ENCODE measurements at places on chromosomes 1 and 21.

GRCh38 chr1:151918156-151918555 is 8.8 kb upstream of the THEM4 start:
- no peak for DNase-seq

GRCh38 chr1:229537894-229538293 is 20.6 kb downstream of the ABCB10 start:
- no peak for DNase-seq

DNA sequence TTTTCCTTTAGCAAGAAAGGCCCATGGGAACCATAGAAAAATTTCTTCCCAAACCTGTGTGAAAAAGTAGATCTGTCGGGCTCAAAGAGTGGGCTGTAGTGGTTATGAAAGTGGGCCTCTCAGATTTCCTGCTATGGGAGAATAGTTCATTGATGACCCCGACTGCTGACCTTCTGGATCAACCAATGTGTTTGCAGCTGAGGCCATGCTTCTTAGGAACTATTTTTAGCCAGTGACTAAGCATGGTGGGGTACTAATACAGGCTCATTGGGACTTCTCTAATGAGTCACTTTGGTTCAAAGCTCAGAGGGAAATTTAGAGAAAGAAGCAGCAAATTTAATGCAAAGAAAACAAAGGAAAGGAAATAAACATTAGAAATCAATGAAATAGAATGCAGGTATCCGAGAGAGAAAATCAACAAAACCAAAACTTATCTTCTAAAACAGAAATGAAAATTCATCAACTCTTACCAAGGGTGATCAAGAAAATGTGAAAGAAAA is 12.6 kb upstream of the PSMA5 start:
- no peak for DNase-seq

DNA sequence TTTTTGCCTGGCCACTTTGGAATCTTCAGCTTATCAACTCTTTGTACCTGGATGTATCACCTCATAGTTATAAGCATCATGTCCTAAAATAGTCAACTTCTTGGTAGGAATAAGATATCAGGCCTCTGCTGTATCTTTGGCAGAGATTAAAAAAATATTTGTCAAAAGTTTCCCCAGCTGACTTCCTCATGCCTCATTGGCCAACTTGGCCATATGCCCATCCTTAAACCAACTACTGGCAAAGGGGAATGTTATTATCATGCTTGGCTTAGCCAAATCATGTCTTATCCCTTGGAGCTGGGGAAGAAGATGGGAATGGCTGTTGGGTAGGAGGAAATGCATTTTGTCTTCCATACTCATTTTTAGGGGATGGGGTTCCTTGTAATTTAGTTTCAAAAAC is 23.4 kb downstream of the NFASC start:
- DNase-seq, result no peak

DNA sequence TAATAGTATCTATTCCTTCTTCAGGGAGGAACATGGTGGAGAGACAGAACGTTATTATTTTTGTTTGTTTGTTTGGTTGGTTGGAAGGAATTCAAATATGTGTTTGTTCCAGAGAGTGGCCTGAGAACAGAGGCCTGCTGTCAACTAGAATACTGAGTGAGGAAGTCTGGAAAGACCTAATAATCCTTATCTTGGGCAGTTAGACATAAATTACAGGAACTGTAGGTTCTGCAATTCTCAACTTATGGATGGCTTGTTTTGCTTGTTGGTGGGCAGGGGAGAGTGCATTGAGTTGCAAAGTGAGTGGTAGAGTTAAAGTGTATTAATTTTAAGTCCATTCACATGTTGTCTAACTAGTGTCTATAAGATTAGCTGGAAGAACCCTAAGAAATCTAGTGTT is 197.6 kb downstream of the BACH1 start:
- DNase-seq, result no peak

GRCh38 chr1:202106340-202107254 is 16.1 kb upstream of the GPR37L1 start:
- DNase-seq, result no peak
